ENCODE measurements at places on chromosomes 13 and 19. TPM values are rescaled to one million over a fixed set of nuclear protein-coding genes. Genes with fewer than 3 reads are reported as not detected.

GRCh38 chr13:80251403-80251802 is 89.5 kb downstream of the SPRY2 start:
- H3K36me3 ChIP-seq: no peaks in the 10 kb centered on the region
- DNase-seq: no peak
- H3K27me3 ChIP-seq: no peaks in the 10 kb centered on the region

DNA sequence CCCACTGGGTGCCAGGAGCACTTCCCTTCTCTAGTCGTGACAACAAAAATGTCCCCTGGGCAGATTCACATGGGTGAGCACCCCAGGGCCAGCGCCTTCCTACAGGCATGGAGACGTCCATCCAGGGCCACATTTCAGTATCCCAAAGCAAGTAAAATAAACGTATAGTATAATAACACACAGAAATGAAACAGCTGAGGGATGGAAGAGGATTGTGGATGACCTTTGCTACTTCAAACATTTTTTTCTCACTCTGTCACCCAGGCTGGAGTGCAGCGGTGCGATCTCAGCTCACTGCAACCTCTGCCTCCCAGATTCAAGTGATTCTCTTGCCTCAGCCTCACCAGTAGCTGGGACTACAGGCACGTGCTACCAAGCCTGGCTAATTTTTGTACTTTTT is 28.2 kb downstream of the CILP2 start:
- DNase-seq: no peak
- H3K4me1 ChIP-seq: no peaks in the 10 kb centered on the region
- H3K27me3 ChIP-seq: no peaks in the 10 kb centered on the region

The CNN1 gene
- total RNA-seq: 74.3 TPM

The TNNT1 gene
- 3.7 TPM for total RNA-seq
